ENCODE measurements at places on chromosomes 1 and 21. TPM values are rescaled to one million over a fixed set of nuclear protein-coding genes. Genes with fewer than 3 reads are reported as not detected.

GRCh38 chr1:13701271-13701640 lies 1.3 kb downstream of the PRDM2 start:
- no peak for DNase-seq

DNA sequence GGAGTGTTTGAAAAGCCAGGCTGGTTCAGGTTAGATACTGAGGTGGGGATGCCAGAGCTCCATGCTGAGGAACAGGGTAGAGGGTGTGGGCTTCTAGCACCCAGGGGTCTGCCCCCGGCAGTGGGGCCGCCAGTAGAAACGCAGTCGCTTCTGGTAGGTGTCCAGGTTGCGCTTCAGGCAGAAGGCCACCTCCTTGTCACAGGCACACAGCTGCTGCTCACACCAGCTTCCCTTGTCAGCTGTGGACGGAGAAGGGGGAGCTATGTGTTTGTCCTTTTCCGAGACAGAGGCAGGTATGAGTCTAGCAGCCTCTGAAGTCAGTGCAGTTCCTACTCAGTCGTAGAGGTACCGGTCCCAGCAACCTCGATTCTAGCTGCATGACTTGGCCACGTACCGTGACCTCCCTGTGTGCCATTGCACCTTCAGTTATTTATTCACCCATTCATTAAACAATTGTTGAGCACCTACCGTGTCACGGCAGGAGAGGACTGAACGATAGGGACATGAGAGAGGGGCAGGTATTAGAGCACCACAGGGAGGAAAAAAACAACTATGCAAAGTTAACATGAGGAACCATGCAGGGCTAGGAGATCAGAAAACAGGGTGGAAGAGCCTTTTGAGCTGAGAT lies 5.2 kb downstream of the PLA2G2D start:
- DNase-seq: no peak

DNA sequence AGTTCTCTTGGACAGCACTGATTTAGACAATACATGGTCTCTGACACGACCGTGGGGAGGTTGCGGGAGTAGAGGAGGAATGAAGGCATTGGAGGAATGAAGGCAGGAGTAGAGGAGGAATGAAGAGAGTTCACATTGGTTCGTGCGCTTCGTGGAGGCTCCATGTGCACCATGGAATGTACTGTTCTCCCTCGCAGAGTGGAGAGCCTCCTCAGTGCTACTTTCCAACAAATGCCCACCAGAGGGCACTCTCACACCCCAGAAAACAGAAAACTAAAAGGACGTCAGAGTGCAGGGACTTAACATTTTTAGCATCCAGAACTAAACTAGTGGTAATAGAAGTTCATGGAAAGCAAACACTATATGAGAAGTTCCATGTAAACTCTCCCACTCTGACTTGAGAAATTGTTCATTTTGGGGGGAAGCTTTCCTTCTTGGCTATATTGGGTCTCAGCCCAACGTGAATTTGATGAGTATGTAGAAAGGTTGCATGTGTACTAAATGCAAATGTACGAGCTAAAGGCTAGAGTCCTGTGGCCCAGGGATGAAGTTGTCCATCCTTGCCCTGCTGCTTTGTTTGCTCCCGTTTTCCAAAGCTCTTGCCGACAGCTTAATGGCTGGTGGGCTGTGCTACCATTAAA lies 211.6 kb downstream of the LMX1A start:
- DNase-seq: peak; percentile 85

DNA sequence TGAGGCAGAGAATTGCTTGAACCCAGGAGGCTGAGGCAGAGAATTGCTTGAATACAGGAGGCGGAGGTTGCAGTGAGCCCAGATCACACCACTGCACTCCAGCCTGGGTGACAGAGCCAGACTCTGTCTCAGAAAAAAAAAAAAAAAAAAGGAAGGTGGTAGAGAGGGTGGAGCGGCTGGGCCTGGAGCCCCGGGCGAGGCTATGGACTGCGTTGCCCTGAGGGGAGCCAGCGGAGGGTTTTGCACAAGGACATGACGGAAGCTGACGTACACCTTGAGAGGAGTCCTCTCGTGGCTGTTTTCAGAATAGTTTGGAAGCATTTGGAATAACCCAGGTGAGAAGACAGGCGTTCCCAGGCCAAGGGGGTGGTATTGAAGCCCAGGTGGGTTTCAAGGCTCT lies 6.9 kb upstream of the FBLIM1 start:
- DNase-seq: no peak

DNA sequence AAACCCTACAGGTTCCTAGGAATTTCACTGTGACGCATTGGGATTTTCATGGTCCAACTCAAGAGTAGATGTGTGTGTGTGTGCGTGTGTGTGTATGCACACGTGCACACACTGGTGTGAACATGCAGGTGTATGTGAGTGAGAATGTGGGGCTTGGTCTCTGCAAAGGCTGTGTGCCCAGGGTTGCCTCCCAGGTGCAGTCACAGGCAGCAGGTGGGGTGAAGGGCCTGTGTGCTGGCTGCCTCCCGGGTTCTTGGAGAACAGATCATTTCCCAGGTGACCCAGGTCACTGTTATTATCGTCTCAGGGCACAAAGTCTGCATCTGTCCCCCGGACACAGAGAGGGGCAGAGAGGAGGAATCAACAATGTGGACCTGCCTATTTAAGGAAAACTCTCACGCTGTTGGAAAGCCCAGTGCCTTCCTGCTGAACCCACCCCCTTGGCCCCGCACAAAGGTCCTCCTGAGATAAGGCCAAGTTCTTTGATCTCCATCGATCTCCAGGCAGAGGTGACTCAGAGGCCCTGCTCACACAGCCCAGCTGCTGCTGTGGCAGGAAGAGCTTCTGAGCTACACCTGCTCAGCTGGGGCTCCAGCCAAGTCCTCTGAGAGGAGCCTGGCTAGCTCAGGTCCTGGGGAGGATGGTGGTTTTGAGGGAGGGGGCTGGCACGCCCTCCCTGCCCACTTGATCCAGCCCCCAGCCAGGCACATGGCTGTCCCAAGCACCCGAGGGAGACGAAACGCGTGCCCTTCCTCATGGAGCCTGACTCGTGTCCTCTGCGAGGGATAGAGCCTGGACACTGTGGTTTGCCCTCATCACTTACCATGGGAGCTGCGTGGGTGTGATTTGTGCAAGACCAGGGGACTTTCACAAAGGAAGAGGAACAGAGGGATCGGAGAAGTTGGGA lies 134.0 kb upstream of the ARHGEF16 start:
- no peak for DNase-seq

- DNase-seq: no peak
These were observed 146.3 kb upstream of the RAB4A start for GRCh38 chr1:229124520-229125124.

- no peak for DNase-seq
These were observed 40.8 kb upstream of the POFUT2 start for GRCh38 chr21:45328198-45329091.

DNA sequence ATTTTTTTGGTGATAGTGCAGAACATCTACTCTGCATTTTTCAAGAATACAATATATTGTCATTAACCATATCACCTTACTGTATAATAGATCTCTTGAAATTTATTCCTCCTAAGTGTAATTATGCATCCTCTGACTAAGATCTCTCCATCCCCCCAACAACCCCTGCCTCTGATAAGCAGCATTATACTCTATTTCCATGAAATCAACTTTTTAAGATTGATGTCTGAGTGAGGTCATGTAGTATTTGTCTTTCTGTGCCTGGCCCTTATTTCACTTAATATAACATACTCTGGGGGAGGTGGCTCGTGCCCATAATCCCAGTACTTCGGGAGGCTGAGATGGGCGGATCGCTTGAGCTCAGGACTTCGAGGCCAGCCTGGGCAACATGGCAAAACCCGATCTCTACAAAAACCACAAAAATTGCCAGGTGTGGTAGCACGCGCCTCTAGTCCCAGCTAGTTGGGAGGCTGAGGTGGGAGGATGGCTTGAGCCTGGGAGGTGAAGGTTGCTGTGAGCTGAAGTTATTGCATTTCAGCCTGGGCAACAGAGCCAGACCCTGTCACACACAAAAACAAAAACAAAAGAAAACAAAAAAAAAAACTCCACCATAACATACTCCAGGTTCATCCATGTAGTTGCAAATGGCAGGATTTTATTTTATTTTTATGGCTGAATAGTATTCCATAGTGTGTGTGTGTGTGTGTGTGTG lies 5.7 kb downstream of the ACOT11 start:
- DNase-seq: no peak

- DNase-seq: no peak
These were observed 5.3 kb upstream of the PFKL start for GRCh38 chr21:44294391-44295162.

GRCh38 chr1:12152113-12152891 lies 14.5 kb upstream of the TNFRSF1B start:
- no peak for DNase-seq

DNA sequence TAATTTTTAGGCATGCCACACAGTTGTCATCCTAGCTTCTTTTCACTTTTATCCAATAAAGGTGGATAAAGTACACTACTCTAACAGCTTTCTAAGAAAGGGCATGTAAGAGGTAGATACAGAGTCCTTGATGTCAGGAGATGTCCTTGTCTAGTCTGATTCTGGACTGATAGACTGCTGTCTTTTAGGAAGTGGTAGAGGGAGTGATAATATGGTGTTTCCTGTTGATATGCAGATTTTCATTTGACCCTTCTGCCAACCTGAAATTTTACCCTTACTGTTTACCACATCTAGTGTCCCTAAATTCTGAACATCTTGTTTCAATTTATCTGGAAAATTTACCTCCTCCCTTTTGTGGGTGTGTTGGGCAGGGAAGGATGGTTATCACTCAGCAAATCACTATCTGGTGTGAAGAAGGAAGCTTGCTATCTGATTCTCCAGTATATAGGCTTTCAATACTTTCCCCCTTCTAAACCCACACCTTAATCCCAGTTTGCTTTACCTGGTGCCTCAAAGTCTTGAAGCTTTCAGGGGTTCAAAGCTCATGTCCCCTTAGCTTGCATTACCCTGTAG lies 354.9 kb upstream of the SNX7 start:
- peak; percentile 13 for DNase-seq

GRCh38 chr1:202858331-202858730 lies 30.6 kb downstream of the RABIF start:
- no peak for DNase-seq

DNA sequence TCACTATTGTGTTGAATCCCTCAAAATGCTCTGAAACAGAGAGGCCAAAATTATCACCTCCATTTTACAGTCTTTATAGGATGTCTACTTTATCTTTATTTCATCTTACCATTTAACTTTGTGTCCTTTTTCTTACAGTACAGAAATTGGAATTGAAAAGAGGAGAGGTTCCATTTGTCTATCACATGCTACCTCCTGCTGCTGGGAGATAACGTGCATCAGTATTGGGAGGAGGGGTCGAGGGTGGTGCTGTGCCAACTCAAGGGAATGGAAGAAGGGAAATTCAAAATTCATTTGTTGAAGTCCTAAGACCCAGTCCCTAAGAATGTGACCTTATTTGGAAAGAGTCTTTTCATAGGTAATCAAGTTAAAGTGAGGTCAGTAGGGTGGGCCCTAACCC lies 85.3 kb downstream of the HHIPL2 start:
- no peak for DNase-seq

- DNase-seq: no peak
These were observed 4.6 kb downstream of the LRRC8B start for GRCh38 chr1:89529196-89529595.

DNA sequence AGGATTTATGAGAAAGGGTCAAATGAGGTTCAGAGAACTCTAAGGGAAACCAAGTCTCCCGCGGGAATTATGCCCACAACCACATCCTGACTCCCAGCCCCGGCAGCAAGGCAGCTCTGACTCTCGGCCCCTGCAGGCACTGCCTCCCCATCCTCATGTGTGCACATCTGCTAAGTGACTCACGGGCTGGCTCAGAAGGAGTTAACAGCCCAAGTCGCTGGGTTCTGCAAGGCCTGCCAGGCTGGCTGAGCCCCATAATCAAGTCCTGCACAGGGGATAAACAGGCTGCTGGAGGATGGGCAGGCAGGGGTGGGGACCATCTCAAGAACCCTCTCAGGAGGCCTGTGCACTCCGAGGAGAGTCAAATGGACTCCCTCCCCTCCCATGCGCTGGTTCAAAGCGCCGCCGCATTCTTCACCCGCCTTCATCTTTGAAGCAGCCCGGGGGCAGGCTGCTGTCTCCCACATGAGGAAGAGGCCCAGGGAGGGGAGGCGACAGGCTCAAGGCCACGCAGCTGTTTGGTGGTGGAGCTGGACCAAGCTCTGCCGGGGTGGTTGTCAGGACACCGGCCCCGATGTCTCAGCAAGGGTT lies 344.3 kb downstream of the MATN1 start:
- DNase-seq: no peak

DNA sequence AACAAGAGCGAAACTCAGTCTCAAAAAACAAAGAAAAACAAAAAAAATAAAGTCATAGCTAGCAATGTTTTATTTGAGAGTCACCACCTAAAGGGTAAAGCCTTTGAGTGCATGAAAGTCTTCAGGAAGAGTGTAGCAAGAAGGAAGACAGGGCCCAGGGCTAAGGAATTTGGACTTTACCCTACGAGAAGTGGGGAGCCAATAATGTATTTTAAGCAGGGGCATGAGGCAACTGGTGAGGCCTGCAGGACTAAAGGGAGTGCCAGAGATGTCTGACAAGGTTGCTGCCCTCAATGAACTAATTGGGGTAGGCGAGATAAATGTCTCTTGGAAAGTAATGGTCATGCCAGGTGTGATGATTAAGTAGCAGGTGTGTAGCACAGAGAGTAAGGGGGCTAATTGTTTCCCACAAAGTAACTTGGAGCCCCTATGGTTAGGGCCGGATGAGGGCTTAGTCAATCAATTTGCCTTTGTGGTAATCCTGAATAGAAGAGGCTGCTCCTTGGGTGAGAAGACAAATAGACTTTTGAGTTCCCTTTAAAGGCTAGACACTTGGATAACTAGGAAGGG lies 31.6 kb upstream of the CACNA1E start:
- DNase-seq: no peak

- DNase-seq: no peak
These were observed 357.6 kb upstream of the NR5A2 start for GRCh38 chr1:199669916-199670315.

- DNase-seq: no peak
These were observed 47.6 kb downstream of the B3GALT5 start for GRCh38 chr21:39660191-39660980.

GRCh38 chr21:26115305-26115704 lies 55.3 kb downstream of the APP start:
- no peak for DNase-seq

DNA sequence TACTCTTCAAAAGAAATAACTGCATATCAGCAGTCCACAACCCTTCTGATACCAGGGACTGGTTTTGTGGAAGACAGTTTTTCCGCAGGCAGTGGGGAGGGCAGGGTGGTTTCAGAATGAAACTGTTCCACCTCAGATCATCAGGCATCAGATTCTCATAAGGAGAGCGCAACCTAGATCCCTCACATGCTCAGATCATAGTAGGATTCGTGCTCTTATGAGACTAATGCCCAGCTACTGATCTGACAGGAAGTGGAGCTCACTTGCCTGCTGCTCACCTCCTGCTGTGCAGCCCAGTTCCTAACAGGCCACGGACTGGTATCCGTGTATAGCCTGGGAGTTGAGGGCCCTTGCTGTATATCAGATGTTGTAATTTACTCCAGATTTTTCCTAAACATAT lies 11.5 kb downstream of the RO60 start:
- peak; percentile 20 for DNase-seq

GRCh38 chr1:85279458-85280080 lies 3.1 kb upstream of the BCL10 start:
- peak; percentile 28 for DNase-seq

GRCh38 chr1:204503122-204503912 lies 8.7 kb upstream of the PIK3C2B start:
- DNase-seq: peak; percentile 87

Gene NBPF20
- 1.6 TPM for total RNA-seq

Gene GOLT1A
- 7.0 TPM for total RNA-seq

Gene RCC1
- 97.4 TPM for total RNA-seq

Gene ACTN2
- total RNA-seq: 1.9 TPM

Gene S100A3
- total RNA-seq: not detected

Gene UMODL1
- not detected for total RNA-seq

Gene CD1E
- total RNA-seq: not detected

Gene ZBTB48
- total RNA-seq: 25.5 TPM
